ENCODE measurements at places on chromosomes 7 and 10.
A peak's percentile ranks its signal among the peaks of the same experiment; 100 is the strongest.

DNA sequence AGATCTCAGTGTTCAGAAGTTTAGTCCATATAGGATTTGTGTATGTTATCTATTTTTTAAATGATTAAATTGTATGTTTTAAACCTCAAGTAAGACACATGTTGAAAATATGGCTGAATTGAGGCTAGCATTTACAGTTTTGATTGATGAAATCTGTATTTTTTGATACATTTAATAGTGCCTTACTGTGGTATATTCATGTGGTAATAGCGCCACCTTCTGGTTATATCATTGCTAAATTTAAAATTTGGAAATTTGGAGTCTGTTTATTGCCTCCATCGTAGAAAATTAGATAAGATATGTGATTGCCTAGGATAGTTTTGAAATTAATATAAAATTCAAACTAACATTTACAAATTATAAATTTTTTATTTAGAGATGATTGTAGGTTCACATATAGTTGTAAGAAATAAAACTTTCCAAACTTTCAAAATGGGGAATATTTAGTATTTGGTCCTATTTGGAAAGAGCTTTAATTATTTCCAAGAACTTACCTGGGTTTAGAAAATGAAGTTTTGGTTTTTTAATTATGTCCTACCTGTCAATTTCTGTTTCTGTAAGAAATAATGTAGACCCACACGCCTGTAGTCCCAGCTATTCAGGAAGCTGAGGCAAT, 19.1 kb upstream of the ARMS2 start:
- peak; percentile 47 for DNase-seq

GRCh38 chr10:76769161-76769560, 868.4 kb downstream of the KCNMA1 start:
- DNase-seq, result no peak

DNA sequence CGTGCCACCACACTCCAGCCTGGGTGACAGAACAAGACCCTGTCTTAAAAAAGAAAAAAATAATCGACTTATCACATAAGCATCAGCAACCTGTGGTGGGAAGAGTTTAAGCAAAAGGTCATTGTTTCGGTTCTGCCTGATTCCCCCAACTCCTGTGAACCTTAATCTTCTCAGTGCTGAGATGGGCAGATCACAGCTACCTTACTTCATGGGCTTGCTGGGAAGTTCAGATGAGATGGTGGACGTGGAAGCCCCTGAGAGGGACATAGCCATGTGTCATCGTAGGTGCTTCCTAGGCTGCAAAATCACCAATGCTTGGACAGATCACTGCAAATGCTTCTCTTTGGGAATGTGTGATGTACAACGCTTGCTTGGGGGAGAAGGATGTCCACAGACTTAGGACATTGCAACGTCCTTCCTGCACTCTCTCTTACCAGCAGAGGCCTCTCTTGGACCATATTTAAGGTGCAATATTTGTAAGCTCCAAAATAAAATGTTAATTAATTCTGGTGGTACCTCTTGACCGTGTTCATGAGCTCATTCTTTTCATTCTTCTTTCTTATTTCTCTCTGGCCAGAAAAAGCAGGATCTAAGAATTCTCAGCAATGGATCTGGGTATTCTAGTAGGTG, 8.6 kb downstream of the GJD4 start:
- DNase-seq, result no peak

- no peak for DNase-seq
These were observed 15.4 kb upstream of the GRB10 start for GRCh38 chr7:50798126-50798525.

- no peak for DNase-seq
These were observed 2.2 kb upstream of the MYL10 start for GRCh38 chr7:101631224-101631714.

DNA sequence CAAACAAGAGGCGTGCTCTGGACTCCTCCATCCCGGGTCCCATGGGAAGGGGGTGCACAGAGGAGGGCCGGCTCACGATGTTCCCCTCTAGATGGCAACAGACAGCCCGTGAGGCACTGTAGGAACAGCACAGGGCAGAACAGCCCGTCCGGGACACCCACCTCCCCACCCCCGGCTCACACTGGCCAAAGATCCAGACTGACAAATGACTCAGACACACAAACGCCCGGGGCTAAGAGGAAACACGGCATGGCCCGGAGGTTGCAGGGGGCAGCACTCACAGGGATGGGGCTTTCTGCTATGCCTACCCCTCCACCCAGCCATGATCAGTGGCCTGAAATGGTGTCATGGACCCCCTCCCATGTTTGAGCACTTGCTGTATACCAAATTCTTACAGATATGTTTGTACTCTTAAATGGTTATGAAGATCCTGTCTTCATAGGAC, 4.9 kb upstream of the ELN start:
- no peak for DNase-seq

Measured in activated CD4-positive, alpha-beta T cell treated with anti-CD3 and anti-CD28 coated beads, Interleukin-2, amount 50 U/mL, for 16 hours (primary cell).